ENCODE measurements at places on chromosomes 7 and 10.

DNA sequence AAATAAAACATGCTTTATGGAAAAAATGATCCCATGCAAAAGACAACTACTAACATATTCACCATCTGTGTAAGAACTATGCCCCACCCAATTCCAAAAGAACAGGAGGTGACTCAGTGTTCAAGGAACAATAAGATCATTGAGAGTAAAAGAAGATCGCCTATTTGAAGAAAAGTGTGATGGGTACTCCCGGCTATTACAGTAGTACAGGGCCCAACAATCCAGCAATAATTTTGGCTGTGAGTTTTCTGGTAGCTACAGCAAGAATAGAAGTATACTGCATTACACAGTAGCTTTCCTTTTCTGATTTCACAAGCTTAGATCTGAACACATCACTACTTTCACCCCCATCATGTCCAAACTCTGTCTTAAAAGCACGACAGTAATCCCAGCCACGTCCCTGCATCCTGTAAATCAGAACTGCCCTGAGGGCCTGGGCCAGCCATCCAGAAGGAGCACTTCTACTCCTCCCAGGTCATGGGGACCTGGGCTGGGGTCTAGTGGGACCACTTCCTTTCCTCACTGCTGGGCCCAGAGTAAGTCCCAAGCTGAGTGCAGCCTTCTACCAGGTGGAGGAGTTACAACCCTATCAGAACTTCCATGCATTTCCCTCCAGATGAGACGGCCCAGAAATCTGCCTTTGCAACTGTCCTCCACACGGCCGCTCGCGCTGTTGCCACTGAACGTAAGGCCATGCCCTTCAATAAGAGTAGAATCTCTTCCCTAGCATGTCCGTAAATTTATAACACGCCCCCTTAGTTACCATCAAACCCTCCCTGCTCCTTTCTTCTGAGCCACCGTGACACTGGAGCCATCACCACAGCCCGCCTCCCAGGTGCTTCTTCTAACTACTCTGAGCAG lies 7.9 kb downstream of the ESYT2 start:
- no peak for DNase-seq

- no peak for DNase-seq
Observed at GRCh38 chr10:127872011-127872761, 20.6 kb downstream of the CLRN3 start.

DNA sequence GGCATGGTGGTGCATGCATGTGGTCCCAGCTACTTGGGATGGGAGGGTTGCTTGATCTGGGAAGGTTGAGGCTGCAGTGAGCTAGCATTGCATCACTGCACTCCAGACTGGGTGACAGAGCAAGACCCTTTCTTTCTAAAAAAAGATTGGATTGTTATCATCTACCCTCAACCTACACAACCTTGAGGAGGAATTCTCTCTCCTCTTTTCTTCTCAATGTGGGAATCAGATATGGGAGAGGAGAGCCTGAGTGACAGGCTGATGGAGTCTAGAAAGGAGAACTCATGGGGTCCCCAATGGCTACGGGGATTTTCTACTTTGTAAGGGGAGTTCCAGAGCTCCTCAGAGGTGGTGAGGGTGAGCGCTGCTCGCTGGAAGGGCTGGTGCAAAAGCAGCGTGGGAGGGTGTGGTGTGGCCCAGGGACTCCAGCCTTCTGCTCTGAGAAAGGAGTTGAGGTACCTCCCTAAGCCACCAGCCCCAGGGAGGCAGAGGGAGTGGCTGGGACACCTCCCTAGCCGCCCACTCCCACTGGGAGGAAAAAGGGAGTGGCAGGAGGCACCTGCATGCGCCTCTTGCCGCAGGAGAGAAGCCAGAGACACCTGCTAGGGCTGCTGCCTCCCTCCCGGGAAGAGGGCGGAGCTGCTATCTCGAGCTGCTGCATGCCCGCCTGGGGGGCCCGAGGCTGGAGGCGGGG lies 48.4 kb downstream of the GATA3 start:
- DNase-seq, result no peak

GRCh38 chr7:121833991-121834390 lies 39.0 kb upstream of the PTPRZ1 start:
- no peak for DNase-seq

GRCh38 chr7:26340476-26341018 lies 48.9 kb downstream of the SNX10 start:
- DNase-seq, result no peak

- no peak for DNase-seq
Observed at GRCh38 chr7:43615558-43616145, 32.7 kb downstream of the STK17A start.
